ENCODE measurements at places on chromosomes 3 and 15.
A peak's percentile ranks its signal among the peaks of the same experiment; 100 is the strongest.

DNA sequence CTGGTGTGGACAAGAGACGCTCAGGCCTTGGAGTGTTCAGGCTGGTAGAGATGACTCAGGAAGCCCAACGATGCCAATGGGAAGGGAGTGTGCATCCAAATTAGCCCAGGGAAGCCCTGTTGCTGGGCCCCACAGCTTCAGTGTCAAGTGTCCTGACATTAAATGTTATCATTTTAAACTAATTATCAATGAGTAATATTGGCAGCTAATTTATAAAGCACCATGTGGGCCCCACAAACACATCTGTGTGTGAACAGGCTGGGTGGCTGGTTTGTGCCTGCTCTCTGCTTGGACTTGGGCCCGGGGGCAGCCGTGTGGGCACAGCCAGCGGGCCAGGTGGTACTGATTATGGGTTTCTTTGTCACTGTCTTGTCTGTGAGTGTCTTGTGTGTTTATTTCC is 15.0 kb downstream of the FBLN2 start:
- no peak for DNase-seq

- DNase-seq = peak; percentile 65
Observed at GRCh38 chr15:78365917-78366316, 25.8 kb downstream of the CRABP1 start.

- no peak for DNase-seq
Observed at GRCh38 chr15:38525489-38525888, 39.1 kb downstream of the RASGRP1 start.

- DNase-seq = no peak
Observed at GRCh38 chr3:183635107-183635430, 354 bp upstream of the KLHL24 start.

DNA sequence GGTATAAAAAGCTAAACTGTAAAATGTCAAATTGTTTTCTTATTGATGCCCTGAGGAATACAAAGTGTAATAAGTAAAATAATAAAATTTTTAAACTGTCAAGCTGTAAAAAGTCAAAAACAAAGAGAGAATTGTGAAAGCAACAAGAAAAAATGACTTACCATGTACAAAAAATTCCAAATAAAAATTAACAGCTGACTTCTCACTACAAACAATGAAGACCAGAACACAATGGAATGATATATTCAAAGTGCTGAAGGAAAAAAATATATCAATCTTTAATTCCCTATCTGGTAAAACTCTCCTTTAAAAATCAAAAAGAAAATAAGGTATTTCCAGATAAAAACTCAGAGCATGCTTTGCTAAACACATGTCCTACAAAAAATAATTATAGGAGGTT is 883.5 kb downstream of the IGSF11 start:
- DNase-seq = no peak

GRCh38 chr3:29494305-29495036 is 213.6 kb downstream of the RBMS3 start:
- DNase-seq = peak; percentile 62

- DNase-seq = no peak
Observed at GRCh38 chr15:48109212-48109611, 11.6 kb upstream of the SLC24A5 start.

GRCh38 chr3:192063570-192063969 is 602.6 kb downstream of the PYDC2 start:
- peak; percentile 26 for DNase-seq

DNA sequence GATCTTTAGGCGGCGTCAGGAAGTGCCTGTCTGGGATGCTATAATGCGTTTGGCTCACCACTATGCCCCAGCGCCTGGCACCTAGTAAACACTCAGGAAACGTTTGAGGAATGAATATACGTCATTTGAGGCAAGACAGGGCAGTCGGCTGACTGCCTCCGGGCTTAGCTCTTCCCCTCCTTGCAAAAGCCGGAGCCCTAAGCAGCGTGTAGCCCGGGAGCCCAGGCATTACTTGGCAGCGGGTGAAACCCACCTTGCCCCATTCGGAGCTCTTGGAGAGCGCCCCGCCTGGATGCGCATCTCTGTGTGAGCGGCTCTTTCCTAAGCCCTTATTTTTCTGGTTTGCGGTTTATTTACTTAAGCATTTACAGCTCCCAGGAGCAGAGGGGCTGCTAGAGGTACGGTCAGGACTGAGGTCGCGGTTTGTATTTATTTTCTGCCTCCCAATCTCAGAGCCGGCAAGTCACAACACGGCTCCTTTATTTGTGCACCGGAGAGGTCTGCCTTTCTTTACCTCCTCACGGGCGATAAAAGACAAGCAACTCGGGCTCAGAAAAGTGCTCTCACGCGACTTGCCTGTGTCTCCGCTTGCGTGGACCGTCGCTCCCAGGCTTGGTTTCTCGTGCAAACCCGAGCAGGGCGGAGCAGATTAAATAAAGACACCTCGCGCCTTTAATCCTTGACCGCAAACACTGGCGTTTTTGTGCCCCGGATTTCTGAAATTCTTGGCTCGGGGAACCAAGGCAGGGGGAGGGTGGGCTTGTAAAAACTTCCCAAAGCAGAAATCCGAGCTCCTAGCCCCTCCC is 737 bp upstream of the ITPR1 start:
- peak; percentile 39 for DNase-seq

DNA sequence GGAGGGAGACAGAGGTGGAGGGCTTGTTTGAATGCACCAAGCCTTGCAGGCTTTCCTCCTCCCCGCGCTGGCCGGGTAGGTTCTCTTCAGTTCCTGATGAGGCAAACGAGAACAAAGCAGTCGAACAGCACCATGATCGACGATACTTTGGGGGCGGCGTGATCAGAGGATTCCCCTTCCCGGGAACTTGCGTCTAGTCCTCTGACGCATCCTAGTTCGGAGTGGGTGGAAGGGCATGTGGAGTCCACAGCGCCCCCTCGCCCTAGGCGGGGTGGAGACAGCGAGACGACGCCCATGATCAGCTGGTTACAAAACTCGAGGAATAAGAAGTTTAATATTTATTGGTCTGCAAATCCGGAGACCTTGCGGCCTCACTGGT is 452 bp upstream of the SV2B start:
- DNase-seq = peak; percentile 22

GRCh38 chr15:83973816-83974215 is 261.8 kb upstream of the GOLGA6L4 start:
- no peak for DNase-seq

GRCh38 chr3:194782698-194783404 is 97.2 kb downstream of the FAM43A start:
- no peak for DNase-seq

DNA sequence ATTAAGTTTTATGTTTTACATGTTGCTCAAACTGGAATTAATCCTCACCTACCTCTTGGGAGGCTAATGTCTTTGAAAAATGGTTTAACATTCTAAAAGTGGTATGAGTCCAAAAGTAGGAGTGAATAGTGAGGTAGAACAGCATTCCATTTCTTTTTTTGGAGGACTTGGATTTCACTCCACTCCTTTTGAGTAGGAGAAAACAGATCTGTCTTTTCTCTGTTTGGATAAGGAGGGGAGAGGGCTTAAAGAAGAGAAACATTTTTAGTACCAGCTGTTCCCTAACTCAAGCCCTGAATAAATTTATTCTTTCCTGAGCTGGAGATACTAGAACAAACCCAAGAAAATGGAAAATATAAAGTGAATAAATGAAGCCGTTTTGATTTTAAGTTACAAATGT is 687.9 kb downstream of the MECOM start:
- DNase-seq = no peak

GRCh38 chr3:107222907-107223306 is 154.3 kb upstream of the CCDC54 start:
- DNase-seq = peak; percentile 84

DNA sequence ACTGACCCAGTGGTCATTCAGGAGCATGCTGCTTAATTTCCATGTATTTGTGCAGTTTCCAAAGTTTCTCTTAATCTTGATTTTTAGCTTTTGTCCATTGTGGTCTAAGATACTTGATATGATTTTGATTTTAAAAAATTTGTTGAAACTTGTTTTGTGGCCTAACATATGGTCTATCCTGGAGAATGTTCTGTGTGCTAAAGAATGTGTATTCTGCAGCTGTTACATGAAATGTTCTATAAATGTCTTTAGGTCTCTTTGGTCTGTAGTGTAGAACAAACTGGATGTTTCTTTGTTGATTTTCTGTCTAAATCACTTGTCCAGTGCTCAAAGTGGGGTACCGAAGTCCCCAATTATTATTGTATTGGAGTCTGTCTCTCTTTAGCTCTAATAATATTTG is 17.4 kb downstream of the CEP63 start:
- DNase-seq = no peak

- no peak for DNase-seq
Observed at GRCh38 chr3:98185180-98185579, 18.7 kb downstream of the OR5H15 start.

- DNase-seq = no peak
Observed at GRCh38 chr15:27855137-27855536, 244.0 kb downstream of the OCA2 start.

DNA sequence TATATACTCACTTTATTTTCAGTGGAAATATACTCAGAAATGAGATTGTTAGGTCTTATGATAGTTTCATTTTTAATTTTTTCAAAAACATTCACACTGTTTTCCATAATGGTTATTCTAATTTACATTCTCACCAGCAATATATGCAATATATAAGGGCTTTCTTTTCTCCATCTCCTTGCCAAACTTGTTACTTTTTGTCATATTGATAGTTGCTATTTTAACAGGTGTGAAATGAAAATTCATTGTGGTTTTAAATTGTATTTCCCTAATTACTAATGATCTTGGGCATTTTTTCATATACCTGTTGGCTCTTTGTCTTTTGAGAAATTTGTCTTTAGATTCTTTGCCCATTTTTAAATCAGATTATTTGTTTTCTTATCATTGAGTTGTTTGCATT is 325.2 kb downstream of the DIPK2A start:
- no peak for DNase-seq

DNA sequence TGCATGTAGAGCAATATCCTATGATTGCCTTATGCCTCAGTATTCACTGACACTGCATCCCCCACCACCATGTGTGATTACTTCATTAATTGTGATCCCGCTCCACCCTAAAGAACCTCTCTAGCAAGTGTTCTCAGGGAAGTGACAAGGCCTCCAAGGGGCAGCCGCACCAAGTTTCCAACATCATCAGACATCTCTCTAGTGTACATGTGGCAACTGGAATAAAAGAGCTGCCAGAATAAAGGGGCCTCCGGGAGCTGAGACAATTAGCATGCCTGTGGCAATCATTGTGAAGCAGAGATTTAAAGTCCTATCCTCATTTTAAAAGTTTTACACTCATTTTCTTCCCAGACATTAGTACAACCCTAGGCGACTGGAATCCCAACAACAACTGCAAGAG is 902.1 kb upstream of the SEMA6D start:
- DNase-seq = no peak

- no peak for DNase-seq
Observed at GRCh38 chr3:137294839-137295238, 337.1 kb downstream of the IL20RB start.

GRCh38 chr3:13023971-13024764 is 49.1 kb downstream of the IQSEC1 start:
- DNase-seq = no peak

DNA sequence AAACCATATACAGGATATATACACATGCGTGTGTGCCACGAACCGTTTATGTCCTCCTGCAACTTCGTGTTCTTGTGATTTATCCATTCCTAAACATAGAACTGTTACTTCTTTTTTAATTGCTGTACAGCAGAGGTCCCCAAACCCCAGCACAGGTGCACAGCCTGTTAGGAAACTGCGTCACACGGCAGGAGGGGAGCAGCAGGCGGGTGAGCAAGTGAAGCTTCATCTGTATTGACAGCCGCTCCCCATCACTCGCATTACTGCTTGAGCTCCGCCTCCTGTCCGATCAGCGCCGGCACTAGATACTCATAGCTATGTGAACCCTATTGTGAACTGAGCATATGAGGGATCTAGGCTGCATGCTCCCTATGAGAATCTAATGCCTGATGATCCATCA is 34.9 kb upstream of the NRROS start:
- no peak for DNase-seq

GRCh38 chr3:102741105-102741504 is 306.3 kb downstream of the ZPLD1 start:
- no peak for DNase-seq

DNA sequence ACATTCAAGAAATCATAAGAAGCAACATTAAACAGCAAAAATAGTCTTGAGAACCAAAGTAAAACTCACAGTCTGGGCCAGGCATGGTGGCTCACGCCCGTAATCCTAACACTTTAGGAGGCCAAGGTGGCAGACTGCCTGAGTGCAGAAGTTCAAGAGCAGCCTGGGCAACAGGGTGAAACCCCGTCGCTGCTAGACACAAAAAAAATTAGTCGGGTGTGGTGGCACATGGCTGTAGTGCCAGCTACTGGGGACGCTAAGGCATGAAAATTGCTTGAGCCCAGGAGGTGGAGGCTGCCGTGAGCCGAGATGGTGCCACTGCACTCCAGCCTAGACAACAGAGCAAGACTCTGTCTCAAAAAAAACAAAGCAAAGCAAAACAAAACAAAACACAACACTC is 117.7 kb upstream of the GOLGA6L6 start:
- DNase-seq = no peak

- DNase-seq = peak; percentile 60
Observed at GRCh38 chr15:100350434-100351226, 8.9 kb upstream of the ADAMTS17 start.

- no peak for DNase-seq
Observed at GRCh38 chr3:129001101-129001805, at the start of gene EFCC1. TSS of gene EFCC1 (plus strand) at chr3:129001304. CDS start at chr3:129001629, 325 bp downstream.

DNA sequence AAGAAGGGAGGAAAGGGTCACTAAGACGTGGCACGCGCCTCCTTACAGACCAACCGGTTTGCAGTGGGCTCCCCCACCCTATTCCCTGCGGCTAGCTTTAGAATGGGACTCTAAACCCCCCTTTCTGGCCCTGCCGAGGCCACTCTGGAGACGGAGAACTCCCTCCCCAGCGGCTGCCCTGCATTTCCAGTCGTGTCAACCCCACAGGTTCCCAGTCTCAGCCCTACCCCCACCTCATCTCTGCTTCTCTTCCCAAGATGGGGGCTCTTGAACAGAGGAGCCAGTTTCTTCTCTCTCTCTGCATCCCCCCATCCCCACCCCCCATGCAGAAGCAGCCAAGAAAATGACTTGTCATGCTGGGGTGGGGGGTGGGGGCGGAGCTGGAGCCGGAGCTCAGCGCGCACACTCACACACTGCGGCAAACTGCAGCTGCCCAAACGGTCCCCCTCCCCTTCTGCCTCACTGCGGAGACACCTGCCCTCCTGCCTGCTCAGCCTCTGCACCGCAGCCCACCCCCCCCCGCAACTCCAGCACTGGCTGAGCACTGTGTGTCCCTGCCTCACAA is 871 bp downstream of the MAP1A start:
- DNase-seq = peak; percentile 79

DNA sequence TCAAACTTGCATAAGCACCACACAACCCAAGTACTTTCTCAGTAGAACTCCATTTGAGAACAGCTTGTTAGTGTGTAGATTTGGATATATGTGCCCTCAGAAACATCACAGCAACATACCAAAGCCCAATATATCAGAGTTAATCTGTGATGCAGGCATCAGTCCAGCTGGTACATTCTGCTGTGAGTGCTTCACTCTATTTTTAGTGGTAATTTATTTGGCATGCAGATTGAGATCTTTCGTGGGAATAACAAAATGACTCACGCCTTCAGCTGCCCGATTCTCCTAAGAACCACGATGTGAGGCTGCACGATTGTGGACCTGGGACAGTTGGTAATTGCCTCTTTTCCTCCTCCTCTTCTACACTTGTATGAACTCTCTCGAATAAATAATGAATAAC is 730.7 kb downstream of the SQOR start:
- DNase-seq = peak; percentile 55

Measured in fibroblast of skin of scalp (primary cell).